ENCODE measurements at places on chromosomes 1 and 21.

DNA sequence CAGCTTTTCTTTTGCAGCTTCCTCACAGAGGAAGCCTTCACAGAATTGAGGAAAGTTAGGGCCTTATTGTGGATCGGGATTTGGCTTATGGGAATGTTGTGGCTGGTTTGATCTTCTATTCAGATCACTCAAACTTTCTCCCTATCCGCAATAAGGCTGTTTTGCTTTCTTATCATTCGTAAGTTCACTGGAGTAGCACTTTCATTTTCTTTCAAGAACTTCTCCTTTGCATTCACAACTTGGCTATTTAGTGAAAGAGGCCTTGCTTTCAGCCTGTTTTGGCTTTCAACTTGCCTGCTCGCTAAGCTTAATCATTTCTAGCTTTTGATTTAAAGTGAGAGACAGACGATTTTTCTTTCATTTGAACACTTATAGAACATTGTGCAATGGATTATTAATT, 181.9 kb upstream of the B3GALT2 start:
- peak; percentile 23 for DNase-seq

- DNase-seq = peak; percentile 60
These were observed 677 bp downstream of the AGPAT3 start for GRCh38 chr21:43865540-43866259.

DNA sequence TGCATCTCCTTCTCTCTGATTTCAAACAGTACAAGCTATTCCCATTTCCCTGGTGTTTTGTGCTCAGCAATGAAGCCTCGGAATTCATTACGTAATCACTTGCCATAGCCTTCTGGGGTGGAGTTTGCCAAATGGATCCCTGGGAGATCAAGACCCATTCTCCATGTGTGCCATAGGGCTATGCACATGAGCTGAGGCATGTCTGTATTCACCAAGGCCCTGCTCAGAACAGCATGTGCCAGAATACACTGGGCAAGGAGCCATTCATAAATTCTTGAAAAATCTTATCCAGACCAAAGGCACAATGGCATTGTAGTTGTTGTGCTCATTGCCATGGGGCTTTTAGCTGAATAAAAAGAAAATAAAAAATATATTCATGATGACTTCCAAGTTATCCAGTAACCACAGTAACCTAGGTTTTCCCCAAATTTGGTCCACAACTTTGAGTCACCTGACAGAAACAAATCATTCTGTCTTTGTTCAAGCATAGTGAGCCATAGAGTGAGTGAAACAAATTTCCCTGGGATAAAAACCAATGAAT, 53.0 kb downstream of the CRB1 start:
- no peak for DNase-seq

DNA sequence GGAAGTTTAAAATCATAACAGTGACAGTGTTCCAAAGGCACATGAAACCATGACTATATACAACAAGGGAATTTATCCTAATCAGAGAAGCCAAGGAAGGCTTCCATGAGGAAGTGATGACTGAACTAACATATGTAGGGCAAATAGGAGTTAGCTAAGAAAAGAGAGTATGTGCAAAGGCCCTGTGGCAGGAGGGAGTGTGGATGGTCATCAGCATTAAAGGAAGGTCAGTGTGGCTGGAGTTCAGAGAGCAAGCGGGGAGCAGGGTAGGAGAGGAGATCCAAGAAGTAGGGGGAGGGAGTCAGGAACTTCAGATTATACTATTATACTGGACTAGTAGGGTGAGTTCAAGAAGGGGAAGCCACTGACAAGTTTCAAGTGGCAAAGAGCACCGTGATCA, 8.4 kb downstream of the MAP7D1 start:
- no peak for DNase-seq

- DNase-seq = no peak
These were observed 574.0 kb downstream of the KCNT2 start for GRCh38 chr1:196034080-196034706.

GRCh38 chr1:32521165-32521564, 18.1 kb upstream of the ZBTB8A start:
- no peak for DNase-seq

- no peak for DNase-seq
These were observed 43.9 kb downstream of the GRHL3 start for GRCh38 chr1:24362982-24363614.

DNA sequence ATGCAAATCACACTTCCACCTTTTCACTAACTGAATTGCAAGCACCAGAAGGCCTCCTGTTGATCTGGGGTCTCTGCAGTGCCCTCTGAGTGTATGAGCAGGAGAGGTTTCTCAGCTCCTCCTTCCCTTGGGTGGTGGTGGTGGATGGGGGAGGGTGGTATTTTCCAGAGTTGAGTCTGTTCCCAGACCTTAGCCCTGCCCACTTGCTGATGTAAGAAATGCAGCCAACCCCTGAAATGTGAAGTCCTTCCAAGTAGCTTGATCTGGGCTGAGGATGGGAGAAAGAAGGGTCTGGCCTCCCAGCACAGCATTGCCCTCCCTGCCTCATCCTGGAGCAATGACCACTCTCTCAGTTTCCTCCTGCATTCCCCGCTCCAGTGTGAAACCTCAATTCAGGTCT, 6.3 kb upstream of the FOXD2 start:
- DNase-seq = no peak

Data from CD4-positive, alpha-beta T cell treated with Interleukin-21 for 1 hour (primary cell).